ENCODE measurements at places on chromosomes 16 and 17.

- no peak for DNase-seq
Observed at GRCh38 chr17:66549731-66550207, 247.4 kb downstream of the PRKCA start.

DNA sequence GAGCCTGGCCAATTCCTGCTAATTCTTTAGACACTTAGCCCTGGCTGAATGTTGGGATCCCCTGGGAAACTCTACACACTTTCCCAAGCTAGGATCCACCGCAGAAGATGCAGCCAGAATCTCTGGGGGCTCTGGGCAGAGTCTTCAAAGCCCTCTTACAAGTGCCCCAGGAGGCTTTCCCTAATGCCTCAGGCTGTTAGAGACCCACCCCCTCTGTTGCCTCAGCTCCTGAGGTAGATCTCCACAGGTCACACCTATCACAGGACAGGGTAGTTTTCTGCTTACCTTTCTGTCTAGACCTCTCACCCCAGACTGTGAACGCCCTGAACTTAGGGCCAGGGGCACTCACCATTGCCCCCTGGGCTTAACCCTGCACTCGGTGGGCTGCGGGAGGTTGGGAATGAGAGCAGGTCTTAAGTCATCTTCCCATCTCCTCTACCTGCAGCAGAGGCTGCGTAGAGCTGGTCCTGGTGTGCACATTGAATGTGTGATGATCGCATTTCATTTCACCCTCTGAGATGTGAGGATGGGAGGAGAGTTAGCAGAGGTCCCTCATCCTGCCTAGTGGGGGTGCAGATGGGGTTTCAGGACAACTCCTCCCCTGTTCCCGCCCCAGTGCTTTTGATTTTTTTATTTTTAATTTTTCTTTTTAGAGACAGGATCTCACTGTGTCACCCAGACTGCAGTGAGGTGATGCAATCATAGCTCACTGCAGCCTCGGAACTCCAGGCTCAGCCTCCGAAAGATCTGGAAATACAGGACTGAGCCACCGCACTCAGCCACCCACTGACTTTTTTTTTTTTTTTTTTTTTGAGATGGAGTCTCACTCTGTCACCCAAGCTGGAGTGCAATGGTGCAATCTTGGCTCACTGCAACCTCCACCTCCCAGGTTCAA lies 89.0 kb upstream of the LHX1 start:
- no peak for DNase-seq

GRCh38 chr17:73983621-73984400 lies 219.7 kb upstream of the RPL38 start:
- no peak for DNase-seq

DNA sequence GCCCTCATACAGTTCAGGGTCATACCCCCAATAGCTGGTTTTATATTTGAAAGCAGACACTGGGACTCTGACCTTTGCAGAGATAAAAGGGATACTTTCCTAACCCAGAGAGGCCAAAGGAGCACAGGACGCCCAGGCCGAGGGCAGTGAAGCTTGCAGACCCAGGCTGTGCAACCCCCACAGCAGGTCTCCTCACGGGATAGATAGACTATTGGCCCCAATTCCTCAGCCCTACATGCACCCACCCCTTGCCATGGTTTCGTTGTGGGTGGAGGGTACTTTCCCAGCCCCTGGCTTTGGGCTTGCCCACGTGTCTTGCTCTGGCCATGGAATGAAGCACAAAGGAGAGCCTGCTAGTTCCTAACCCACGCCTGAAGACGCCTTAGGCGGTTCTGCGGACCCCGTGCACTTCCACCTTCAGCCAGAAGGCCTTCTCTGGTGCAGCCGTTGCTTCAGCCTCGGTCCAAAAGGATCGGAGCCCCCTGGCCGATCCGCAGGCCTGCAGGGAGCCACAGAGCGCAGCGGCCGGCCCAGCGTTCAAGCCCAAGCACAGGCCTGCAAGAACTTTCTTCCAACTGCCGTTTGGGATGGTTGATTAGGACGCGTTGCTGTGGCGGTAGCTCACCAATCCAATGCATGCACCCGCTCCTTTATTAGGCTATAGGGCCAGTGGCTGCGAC lies 9.8 kb upstream of the BRCA1 start:
- DNase-seq = no peak
